Fibroblast of the aortic adventitia (primary cell): ENCODE measurements at places on chromosomes 3 and 15.
A peak's percentile ranks its signal among the peaks of the same experiment; 100 is the strongest.

- DNase-seq, result no peak
Observed at GRCh38 chr3:99523431-99524127, 114.8 kb upstream of the COL8A1 start.

DNA sequence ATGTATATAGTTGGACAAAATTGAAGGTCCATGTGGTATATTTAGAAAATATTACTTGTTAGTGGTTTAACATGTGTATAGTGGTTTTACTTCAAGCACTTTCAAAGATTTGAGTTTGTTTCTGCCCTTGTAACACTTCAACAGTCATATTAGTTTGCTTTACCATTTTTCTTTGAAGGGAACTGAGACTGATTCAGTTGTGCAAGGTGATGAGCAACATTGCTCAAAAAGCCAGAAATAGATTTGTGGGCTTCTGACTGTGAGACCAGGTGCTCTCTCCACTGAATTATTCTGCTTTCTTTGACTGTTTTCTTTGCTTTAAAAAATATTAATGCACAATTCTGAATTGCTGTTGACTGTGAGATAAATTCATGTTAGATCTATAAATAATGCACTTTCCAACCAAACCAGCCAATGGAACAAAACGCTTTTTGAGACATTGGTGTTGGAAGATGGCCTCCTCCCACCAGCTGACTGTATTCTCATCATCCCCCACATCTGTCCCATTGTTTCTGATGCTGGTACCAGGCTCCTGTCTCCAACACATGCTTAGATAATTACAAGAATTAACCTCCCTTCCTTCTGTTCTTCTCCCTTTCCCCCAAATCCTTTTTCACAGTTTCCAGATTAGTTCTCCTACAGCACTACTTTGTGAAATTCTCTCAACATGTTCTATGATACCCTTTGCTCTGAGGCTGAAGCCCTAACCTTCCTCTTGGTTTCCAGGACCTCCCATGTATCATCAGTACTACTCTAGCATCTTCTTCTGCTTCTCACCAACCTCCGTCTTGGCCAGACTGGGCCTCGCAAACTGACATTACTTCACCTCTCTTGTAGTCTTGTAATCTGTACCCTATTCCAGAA, 27.9 kb downstream of the PLCL2 start:
- no peak for DNase-seq

- no peak for DNase-seq
Observed at GRCh38 chr15:39869254-39869653, 50.8 kb downstream of the GPR176 start.

DNA sequence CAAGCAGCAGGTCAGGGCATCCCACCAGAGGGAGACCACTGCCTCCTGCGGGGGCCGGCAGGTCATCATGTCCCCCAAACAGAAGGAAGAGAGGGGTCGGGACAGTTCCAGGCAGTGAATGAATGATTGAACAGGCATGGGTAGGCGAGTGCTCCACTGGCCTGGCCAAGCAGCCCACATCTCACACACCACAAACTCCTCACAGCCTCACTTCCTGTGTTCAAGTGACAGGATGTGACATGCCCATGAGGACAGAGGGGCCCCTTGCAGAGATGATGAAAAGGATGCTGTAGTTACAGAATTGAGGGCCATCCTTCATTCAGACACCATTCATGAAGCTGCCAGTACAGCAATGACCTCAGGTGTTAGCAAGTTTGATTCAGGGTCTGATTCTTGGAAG, 3.7 kb downstream of the IQSEC1 start:
- DNase-seq, result no peak

DNA sequence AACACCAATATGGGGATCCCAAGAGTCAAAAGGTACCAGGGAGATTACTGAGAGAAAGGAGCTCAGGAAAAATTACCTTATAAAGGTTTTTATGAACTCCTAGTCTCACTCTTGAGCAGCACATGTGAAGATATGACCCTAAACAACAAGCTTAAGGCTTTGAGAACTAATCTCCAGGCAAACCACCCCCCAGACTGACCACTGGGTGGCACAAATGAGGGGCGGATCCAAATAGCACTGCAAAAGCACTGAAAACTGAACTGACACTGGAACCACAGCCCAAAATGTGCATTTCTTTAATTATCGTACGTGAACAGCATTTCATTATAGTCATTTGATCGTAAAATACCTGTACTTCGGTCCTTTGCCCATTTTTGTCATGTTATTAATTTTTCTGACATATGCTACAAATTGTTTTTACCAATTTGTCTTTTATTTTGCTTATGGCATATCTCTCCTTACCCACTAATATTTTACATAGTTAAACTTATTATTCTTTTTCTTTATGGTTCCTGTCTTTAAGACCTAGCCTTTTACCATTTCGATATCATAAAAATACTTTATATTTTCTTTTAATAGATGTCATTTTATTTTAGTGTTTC, 31.5 kb upstream of the TFDP2 start:
- peak; percentile 65 for DNase-seq
